ENCODE measurements at places on chromosomes 5 and 9.

DNA sequence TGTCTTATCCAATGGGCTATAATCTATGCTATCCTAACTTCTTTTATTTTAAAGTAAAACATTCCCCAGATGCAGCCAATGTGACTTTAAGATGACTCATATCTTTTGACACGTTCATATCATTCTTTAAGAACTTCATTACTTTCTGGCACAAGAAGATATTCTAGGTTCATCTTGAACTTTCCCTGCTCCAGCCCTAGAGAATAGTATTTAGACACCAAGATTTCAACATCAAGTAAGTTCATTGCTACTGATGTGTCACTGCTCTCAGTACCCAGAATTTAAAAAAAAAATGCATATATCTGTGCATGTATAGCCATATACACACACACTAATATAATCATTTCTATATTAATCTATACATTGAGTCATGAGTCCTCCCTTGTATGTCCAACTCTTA, 175.2 kb downstream of the SAXO1 start:
- DNase-seq: peak; percentile 90

- peak; percentile 63 for DNase-seq
Measured at GRCh38 chr5:103041071-103041676, 78.8 kb downstream of the GIN1 start.

DNA sequence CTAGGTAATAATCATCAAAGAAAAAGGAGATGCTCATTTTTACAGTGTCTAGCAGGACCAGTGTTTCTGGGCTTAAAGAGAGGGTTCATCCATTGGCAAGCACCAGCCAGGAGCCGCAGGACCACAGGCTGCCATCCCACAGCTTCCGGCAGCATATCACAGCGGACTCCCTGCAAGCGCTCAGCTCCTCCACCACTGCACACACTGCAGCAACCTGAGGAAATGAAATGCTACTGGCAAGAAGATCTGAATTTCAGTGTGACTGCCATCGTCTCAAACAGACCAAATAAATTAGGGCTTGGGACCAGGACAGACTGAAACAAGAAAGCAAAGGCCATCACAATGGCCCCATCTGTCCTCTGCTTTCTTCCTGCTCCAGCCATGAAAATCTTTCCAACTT, 114.2 kb downstream of the TTC39B start:
- DNase-seq: no peak

- no peak for DNase-seq
Measured at GRCh38 chr5:113042491-113043243, 66.1 kb downstream of the DCP2 start.

All from iris pigment epithelial cell (primary cell).